ENCODE measurements at places on chromosomes 2 and 18.

DNA sequence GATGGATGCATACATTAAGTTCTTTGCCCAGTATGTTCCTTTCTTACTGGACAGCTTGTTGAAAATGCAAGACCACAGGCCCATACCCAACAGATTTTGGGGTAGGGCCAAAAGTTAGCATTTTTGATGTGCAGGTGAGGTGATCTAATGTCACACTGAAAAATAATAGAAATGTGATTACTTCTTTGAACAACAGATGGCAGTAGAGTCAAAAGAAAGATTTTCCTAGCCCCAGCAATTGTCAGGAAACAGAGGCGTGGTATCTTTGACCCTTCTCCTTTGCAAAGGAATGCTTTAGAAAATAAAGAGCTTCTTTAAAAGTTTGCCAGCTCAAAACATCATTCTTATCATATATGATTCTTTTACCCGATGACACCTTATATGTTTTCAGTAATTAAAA, 343.6 kb upstream of the SYT4 start:
- DNase-seq: peak; percentile 12

- no peak for DNase-seq
Observed at GRCh38 chr2:29367986-29368658, 252.9 kb downstream of the CLIP4 start.

- peak; percentile 54 for DNase-seq
Observed at GRCh38 chr2:24491542-24492420, 727 bp downstream of the NCOA1 start.

DNA sequence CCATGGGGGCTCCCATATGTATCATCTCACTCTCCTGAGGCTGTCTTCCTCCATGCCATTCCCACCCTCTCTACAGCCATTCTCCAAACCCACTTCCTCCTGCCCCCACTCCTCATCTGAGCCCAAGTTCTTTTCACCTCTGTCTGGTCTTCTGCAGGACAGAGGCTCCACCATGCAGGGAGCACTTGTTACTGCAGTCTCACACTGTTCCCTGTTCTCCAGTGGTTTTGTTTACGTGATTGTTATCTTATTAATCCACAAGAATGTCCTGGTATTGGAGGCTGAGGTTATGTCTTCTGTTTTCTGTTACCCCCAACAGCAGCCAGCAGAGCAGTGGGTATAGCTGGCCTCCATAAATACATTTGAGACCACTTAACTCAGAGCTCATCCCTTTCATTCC, 51.4 kb downstream of the PAX8 start:
- DNase-seq: no peak

DNA sequence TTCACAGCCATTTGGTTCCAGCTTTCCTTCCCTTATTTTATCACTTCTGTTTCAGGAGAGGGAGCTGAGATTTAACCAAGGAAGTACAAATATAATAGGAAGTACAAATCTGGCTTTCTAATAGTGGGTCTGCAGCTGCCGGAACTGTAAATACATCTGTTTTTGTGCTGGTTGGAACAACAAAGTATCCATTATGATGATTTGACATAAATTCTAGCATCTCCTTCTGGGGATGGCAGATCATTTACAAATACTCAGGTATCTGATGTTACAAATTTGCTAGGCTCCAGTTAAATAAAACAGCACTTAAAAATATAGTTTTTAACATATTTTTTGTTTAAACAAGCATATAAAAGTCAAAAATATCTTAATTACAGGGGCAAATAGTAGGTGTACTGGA, 131.3 kb upstream of the SMIM21 start:
- no peak for DNase-seq

- DNase-seq: no peak
Observed at GRCh38 chr2:158052761-158053160, 48.9 kb upstream of the UPP2 start.

- peak; percentile 10 for DNase-seq
Observed at GRCh38 chr2:45729753-45730512, 78.5 kb downstream of the PRKCE start.

DNA sequence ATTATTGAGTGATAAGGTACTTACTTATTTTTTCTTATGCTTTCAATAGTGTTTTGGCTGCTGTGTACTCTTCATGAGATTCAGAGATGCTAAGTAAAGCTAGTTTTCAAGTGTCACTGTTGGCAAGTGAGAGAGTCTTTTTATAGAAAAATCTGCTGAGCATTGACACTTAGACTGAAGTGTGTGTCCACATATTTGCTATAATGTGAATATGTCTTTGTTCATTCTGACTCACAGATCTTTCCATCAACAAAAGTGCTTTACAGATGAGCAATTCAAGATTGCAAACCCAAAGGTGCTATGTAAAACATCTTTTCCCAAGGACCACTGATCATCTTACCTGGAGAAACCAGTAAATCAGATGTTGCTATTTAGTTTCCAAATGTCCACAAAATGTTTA, 410.6 kb upstream of the FIGN start:
- no peak for DNase-seq

DNA sequence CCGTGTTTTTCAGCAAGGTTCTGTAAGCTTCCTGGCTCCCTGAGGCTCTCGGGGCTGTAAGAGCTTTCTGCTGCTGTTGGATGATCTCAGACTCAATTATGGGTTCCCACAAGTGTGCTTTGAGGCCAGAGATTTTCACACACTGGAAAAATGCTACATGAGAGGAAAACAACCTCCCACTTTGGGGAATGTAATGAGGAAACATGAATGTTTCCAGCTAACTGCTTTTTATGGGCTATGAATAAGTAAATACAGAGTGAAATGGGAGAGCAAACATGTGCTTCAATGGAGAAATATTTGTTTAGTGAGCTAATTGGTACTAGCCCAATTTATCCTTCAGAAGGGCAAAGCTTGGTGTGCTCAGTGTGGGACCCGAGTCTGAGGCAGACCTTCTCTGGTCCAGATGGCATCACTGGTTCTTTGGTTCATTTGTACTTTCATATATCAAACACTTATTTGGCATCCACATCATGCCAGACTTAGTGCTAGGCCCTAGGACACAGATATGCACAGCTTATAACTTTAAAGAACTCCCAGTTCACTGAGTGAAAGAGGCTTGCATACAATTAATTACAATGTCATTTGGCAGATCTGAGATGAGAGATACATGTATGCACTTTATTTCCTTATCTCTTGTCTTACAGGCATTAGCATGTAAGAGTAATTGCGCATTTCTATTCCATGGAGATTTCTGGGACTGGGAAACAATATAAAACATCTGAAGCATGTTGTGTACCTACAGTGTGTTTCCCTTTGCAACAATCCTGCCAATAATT, 248.8 kb downstream of the RDH14 start:
- no peak for DNase-seq

GRCh38 chr18:9082711-9083510, 19.6 kb upstream of the NDUFV2 start:
- DNase-seq: peak; percentile 85

GRCh38 chr18:23196119-23197007, 61.1 kb downstream of the CABLES1 start:
- DNase-seq: no peak

GRCh38 chr2:19675003-19675629, 226.7 kb downstream of the TTC32 start:
- no peak for DNase-seq

- no peak for DNase-seq
Observed at GRCh38 chr2:28683100-28683706, 68.4 kb upstream of the PPP1CB start.

GRCh38 chr2:201132518-201132917, 16.6 kb downstream of the CFLAR start:
- peak; percentile 37 for DNase-seq

- DNase-seq: no peak
Observed at GRCh38 chr2:3458396-3459184, 60.7 kb downstream of the ADI1 start.

DNA sequence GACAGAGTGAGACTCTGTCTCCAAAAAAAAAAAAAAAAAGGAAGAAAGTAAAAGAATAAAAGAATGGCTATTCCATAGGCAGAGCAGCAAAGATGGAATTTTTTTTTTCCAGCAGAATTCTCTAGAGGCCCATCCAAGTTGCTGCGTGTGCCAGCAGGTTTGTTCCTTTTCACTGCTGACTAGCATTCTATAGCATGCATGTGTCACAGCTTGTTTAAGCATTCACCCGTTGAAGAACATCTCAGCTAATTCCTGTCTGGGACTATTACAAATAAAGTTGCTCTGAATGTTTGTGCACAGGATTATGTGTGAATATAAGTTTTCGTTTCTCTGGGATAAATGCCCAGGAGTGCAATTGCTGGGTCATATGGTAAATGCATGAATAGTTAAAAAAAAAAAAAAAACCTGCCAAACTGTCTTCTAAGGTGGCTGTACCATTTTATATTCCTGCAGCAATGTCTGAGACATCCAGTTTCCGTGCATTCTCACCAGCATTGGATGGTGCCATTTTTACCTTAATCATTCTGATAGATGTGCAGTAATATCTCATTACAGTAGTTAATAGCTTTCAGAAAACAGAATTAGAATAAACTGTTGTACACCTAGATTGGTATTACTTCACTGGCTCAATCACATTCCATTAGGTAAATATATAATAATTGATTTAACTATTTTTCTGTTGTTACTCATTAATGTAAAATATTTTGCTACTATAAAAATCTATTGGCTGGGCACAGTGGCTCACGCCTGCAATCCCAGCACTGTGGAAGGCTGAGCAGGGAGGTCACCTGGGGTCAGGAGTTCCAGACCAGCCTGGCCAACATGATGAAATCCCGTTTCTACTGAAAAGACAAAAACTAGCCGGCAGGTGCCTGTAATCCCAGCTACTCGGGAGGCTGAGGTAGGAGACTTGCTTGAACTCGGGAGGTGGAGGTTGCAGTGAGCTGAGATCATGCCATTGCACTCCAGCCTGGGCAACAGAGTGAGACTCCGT, 47.5 kb upstream of the ASAP2 start:
- no peak for DNase-seq

GRCh38 chr18:42950732-42951131, 164.8 kb downstream of the RIT2 start:
- no peak for DNase-seq

DNA sequence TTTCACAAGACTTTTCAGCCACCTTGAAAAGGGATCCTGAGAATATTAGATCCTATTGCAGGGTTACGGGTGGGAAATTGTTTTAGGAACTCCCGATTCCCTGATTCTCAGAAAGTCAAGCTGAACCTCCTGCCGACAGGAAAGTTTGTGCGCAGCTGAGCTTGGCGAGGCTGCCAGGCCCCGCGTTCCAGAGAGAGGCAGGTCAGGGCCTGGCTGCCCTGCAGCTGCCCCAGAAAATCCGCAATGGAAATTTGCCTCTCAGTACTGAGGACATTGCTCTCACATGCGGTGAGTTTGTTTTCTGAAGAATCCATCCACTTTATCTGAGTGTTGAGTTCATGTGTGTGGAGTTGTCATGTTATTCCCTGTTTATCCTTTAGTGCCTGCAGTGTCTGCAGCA, 144.2 kb downstream of the RTP5 start:
- DNase-seq: no peak

DNA sequence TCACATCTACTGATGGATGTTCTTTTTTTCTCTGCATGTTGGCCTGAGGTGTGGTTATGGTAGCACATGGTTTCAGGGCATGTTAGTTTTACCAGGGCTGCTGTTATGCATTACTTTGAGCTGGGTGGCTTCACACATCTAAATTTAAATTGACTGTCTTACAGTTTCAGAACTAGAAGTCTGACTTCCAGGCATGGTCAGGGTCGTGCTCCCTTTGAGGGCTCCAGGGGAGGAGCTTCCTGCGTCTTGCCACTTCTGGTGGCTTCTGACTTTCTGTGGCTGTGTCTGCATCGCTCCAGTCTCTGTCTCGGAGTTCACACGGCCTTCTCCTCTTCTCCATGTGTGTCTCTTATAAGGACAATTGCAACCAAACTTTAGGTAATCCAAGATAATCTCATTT, 143.9 kb downstream of the GALR1 start:
- DNase-seq: no peak

DNA sequence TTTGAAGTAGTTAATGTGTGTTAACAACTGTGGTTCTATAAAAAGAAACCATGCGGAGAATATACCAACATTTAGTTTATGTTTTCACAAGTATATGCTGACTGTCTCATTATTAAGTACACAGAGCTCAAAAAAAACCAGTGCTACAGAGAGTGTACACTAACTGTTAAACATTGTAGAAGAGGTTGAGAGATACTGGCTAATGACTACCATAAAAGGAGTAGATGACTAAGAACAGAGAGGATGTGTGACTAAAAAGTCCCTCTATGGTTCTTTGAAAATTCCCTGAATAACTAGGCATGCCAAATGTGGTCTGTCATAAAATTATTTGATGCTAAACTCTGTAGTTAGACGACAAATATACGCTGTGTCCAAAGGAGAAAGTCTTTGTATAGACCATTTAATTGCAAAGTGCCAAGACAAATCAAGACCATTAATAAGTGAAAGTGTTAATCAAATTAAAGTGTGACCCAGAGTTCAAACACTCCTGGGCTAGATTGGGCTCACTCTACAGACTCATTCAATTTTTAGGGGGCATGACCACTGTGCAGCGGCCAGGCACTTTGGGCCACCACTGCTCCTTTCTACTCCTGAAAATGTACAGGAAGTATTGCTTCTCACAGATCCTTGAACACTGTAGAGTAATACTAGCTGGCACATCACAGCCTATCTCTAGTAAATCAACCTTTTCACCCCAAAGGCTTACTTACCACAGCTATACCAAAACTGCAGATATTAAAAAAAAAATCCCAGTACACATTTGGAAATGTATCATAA, 45.1 kb upstream of the SERTAD2 start:
- DNase-seq: peak; percentile 59

DNA sequence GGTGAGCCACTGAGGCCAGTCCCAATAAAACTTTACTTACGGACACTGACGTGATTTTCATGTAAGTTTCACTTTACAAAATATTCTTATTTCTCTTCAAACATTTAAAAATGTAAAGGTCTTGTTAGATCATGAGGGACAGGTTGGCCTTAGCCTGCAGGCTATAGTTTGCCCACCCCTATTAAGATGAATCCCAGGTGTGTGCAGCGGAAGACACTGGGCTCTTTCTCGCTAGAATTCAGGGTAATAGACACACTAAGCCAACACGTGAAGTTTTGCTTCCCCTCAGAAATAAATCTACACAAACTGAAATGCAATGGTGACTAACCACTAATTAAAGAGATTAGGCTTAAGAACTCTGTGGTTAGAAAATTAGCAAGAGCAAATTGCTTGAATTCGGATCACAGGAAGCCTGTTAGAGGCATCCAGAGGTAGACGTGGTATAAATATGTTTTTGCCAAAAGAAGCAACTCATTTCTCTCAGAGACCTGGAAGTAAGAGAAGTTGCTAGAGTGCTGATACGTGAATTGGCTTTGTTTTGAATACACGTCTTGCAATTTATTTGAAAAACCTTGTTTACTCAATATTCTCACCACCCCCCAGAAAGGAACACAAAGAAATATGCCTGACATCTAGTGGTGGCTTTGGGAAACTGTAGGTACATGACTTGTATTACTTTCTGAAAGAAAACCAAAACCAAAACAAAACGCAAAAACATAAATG, 151.6 kb downstream of the DTNB start:
- DNase-seq: peak; percentile 82

DNA sequence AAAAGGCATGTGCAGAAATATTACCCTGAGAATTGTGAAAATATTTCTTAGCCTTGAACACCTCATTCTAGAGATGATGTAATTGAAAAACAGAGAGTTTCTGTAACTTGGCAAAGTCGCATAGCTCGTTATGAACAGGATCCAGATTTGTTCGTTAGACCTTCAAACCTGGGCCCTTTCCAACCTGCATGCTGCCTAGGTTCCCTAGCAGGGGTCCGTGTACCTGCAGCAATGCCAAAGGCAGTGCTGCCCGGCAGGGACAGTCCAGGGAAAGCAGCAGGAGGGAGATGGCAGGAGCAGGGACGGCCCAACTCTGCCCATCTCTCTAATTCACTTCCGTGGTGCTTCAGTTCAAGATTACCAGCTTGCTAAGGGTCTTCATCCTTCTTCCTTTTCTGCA, 12.0 kb downstream of the PIEZO2 start:
- no peak for DNase-seq

Data from CD4-positive, alpha-beta T cell treated with Interleukin-2 at 100 ng/mL for 4 hours (primary cell).